NCI-H187 (cell line): ENCODE measurements at places on chromosomes 5 and 9.

- no peak for DNase-seq
Observed at GRCh38 chr9:89483592-89484474, 14.1 kb downstream of the SEMA4D start.

DNA sequence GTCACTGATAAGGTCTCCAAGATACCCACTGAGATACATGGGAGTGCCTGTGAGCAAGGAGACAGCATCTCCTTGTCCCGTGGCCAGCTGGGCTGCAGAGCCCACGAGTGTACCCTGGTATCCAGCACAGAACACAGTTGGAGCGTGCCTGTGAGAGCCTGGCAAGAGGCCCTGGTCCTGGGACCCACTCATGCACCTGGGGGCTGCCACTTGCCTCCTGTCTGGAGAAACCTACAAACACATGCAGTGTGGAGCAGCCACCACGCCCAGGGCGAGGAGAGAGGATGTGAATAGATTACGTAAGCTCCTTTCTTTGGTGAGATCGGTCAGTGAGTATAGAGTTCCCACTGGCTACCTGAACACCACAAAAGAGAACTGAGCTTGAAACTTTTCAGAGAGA lies 88.3 kb downstream of the CTNND2 start:
- no peak for DNase-seq

DNA sequence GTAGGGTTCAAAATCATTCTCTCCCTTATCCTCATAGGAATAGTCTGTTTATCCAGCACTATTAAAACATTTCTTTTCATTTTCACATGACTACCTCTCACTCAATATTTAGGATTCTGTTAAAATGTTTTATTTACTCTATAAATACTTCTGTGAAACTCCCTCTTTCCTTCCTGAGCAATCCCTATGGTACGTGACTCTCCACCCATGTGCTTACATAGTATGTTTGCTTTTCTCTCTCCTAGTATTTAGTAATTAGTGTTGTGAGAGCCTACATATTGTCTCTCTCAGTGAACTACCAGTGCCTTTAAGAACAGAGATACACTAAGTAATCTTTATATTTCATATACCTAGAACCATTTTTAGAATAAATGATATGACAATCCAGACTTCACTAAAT lies 46.0 kb downstream of the PTPRD start:
- DNase-seq, result no peak

DNA sequence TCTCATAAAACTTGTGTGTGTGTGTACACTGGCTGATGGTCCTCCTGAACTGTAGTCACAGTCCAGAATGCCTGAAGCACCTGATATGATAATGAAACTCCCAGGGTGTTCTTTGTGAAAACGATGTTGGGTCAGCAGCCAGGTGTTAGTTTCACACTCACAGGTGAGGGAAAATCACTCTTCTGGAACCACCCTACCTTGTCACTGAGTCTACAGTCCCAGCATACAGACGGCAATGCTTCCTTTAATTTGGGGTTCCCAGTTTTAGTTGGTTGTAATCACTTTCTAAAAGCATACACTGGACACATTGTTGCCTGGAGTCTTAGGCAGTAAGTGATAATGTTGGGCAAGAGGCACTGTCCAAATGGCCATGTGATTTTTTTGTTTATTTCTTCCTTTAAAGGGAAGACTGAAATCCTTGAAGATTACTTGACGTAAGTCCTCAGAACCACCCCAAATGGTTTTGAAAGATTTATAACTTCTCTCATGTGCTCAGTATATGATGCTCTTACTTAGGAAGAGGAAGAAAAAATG lies 18.2 kb upstream of the MGAT1 start:
- DNase-seq, result no peak

DNA sequence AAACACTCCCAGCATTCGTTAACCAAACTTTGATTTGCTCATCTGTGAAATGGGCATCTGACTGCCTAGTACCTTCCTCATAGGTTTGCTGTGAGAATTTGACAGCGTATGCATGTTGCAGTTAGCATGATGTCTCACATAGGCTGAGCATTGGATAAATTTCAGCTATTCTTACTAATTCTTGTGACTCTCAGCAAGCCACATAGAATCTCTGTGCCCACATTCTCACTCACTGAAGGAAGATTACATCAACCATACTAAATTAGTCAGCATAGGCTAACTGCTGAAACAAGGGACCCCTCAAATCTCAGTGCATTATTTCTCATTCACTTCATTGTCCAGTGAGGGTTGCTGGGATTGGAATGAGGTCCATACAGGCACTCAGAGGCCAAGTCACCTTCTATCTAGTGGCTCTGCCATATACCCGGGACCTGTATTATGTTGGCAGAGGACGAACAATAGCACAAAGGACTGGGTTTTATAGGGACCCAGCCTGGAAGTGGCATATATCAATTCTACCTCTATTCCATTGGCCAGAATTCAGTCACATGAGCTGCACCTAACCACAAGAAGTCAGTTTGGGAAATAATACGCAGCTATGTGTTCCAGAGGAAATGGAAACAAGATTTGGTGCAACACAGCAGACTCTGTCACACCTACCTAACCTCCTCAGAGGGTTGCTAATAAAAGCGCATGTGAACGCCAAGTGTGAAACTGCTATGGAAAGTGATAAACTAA lies 4.2 kb upstream of the PTGER4 start:
- DNase-seq, result no peak

GRCh38 chr9:128371630-128372117 lies 500 bp downstream of the URM1 start:
- DNase-seq, result no peak
